Activated effector memory CD4-positive, alpha-beta T cell treated with anti-CD3 and anti-CD28 coated beads, Interleukin-2, amount 50 U/mL, for 16 hours (primary cell): ENCODE measurements at places on chromosomes 5 and 9.
A peak's percentile ranks its signal among the peaks of the same experiment; 100 is the strongest.

- DNase-seq = no peak
These were observed 506.9 kb downstream of the TLE1 start for GRCh38 chr9:81182431-81182830.

DNA sequence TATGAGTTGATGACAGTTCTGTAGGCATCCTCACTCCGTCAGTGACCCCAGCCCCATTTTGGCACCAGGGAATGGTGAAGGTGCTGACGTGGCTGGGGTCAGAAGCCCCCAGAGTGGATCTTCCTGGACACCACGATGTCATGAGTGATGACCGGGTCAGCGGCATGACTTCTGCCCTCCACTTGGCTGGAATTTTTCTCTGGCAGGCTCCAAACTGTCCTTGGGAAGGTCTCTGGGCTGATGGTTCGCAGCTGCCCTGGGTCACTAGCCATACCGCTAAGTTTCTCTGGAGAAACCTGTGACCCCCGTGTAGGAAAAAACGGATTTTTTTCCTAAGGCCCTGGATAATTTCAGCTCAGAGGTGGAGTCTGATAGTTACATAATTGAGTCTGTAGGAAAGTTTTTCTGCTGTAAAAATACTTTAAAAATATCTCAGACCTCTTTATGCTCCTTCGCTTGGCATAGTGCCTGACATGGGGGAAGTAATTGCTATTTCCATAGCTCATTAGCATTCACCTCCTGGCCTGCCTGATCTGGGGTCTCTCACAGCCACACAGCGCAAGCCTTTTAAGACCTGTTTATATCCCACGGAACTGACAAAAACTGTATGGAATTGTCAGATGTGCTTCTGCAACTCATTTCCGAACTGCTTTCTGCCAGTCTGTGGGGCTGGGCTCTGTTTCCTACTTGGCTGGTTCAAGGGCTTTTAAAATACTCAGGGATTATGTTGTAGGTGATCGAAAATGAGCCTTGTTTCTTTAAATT, 69.2 kb downstream of the ANGPTL2 start:
- no peak for DNase-seq

DNA sequence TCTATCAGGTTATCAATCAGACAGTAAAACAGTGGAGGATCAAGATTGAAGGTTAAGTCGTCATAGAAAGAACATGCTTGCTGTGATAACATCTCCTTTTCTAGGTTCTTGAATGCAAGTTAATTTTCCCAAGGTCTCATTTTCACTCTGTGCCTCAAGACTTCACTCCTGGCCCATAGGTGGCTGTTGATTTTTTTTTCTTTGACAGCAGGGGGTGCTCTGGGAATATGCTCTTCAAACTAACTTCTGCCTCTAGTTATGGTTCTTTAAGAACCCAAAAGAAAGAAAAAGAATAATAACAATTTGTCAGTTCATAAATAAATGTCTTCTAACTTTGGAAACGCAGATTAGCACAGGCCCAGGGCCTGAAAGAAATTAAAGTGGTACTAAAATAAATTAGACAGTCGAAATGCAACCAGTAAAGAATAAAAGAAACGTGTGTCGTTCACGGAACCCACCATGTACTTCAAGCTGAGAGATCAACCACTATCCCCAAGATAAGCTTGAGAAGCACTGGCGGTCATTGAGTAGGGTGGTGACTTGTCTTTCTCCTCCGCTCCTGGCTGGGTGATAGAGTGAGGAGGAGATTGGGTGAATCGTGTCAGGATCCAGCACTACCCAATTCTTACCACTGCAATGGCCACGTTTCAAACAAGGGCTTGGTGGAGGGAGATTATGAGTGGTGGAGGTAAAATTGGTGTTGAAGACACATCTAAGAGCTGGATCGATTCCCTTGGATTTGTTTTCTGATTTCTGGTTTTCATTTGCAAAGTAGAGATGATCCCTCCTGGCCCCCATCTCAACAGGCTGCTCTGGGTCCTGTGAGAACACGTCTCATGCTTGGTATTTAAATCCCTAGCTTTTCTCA, 93.4 kb upstream of the IRX4 start:
- DNase-seq = no peak

- DNase-seq = no peak
These were observed 425 bp upstream of the NFX1 start for GRCh38 chr9:33289936-33290246.

DNA sequence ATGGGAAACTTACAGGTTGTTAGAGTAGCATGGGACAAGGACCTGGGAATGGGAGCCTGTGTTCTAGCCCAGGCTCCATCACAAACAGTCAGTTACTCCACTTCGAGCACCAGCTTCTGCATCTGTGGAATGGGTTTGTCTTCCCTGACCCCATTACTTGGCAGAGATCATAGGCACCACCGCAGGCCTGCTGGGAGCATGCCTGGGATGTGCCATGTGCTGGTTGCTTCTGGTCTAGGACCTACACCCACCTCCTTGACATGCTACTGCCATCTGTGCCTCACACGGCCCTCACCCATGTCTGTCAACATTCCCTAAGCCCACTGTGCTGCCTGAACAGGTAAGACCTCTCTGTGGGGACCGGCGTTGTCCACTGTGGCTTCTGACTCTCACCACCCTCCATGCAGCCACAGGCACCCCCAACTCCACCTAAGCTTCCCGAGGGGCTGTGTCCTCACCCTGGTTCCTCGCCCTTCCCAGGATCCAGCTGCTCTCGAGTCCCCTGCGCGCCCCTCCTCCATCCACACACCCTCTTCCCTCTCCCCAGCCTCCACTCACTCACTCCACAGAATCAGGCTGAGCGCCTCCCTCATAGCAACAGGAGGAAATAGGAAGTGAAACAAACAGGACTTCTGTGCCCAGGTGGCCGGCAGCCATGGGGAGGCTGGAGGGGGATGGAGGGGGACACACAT, 85.9 kb upstream of the FAM120A start:
- no peak for DNase-seq

- peak; percentile 66 for DNase-seq
These were observed 795 bp downstream of the CNOT8 start for GRCh38 chr5:154858972-154859871.

GRCh38 chr9:13832446-13832845, 481.5 kb downstream of the NFIB start:
- DNase-seq = no peak

- no peak for DNase-seq
These were observed 19.8 kb downstream of the TNFSF15 start for GRCh38 chr9:114785866-114786650.

DNA sequence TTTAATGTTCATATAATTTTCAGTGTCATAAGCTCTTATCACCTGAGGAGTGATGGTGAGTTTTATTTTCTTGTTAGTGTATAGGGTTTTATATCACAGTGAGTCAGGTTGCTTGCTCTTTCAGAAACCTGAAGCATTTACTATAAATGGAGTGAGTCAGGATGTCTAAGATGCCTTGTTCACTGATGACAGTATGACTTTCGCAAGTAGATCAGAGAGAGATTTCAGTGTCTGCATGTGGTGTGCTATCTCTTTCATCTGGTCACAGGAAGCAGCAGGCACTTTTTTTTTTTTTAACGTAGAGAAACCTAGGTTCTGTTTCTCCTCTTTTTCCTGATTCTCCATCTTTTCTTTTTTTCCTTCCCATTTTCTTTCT, 237.1 kb downstream of the DMRTA1 start:
- no peak for DNase-seq

DNA sequence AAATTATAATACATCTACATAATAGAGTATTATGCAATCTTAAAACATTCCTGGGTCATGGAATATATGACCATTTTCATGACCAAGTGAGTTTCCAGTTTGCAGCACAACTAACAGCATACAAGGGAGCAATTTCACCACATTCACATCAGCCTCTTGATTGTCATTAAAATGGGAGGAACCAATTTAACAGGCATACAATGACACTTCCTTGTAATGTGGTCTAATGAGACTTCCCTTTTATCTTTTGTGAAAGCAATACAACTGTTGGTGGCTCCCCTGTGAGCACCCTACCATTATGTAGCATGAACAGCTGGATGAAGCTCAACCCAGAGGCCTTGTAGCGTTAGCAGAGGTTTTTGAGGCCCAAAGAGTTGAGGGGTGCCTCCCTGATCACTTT, 13.6 kb upstream of the TMOD1 start:
- DNase-seq = no peak

GRCh38 chr9:134204991-134205578, 40.7 kb upstream of the RNU6ATAC start:
- no peak for DNase-seq

DNA sequence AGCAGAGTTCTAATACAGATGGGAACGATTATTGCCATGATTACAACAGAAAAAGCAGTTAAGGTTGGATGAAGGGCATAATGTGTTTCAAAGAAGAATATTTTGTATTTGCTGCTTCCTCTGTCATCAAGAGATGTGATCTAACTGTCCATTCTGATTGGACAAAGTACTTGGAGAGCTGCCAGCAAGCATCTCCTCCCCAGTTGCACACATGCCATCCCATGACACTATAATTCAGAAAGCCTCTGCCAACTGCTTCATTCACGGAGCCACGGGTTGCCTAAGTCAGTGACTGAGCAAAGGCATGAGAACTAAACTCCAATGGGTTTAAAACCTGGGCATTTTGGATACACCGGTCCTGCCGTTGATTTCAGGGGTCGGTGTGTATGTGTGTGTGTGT, 253.8 kb downstream of the CRB2 start:
- DNase-seq = no peak

- no peak for DNase-seq
These were observed 77.7 kb upstream of the PHYKPL start for GRCh38 chr5:178310130-178310865.

DNA sequence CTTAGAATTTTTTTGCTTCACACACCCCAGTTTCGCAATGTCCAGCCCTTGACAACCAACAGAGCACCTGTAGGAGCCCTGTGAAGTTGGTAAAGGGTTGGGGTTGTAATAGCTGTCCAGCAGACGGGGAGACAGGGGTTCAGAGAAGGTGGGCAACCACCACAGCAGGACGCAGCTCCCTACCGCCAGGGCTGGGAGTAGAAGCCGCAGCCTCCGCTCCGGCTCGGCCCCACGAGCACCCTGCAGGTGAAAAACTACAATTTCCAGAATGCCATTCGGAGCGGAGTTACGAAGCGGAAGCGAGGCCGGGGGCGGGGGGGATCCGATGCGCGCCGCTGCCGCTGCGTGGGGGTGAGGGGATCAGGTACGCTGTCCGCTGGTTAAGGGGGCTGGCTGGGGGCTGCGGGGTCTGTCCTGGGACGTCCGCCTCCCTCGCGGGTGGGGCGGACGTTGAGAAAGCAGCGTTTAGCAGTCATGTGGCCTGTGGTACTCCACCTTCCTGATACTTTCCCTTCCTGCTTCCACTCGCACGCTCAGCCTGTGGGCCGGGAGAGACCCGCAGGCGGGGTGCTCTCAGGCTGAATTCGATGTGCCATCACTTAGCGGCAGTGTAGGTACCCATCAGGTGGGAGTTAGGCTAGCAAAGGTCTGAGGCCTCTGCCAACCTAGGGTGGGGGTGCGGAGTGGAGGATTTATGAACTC, at the start of gene TRMT10B:
Gene TRMT10B, plus strand, starts transcription at position 317 of the 702 bp plus-strand sequence. CDS start 8,127 bp downstream, outside the sequence.
- DNase-seq = peak; percentile 88

- no peak for DNase-seq
These were observed 102.1 kb upstream of the RANBP3L start for GRCh38 chr5:36403632-36404311.

DNA sequence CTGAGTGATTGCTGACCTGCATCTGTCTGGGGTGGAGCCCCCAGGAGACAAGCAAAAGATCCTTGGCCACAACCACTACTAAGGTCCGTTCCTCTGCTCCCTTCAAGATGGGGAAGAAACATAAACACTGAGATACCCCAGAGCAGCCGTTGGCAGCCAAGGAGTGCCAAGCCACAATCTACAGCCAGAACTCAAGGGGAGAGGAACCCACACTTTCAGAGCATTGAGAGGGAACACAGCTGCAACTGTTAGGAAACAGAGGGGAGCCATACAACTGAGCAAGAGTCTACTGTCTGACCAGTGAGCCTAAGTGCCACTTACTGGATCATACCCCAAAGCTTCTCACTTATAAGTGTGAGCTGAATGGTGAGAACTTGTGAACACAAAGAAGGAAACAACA, 44.6 kb upstream of the ADRB2 start:
- DNase-seq = no peak

- no peak for DNase-seq
These were observed 1937.9 kb upstream of the WWC1 start for GRCh38 chr5:166353580-166353979.

- DNase-seq = peak; percentile 50
These were observed 22.2 kb upstream of the RNU6ATAC start for GRCh38 chr9:134186471-134187109.

DNA sequence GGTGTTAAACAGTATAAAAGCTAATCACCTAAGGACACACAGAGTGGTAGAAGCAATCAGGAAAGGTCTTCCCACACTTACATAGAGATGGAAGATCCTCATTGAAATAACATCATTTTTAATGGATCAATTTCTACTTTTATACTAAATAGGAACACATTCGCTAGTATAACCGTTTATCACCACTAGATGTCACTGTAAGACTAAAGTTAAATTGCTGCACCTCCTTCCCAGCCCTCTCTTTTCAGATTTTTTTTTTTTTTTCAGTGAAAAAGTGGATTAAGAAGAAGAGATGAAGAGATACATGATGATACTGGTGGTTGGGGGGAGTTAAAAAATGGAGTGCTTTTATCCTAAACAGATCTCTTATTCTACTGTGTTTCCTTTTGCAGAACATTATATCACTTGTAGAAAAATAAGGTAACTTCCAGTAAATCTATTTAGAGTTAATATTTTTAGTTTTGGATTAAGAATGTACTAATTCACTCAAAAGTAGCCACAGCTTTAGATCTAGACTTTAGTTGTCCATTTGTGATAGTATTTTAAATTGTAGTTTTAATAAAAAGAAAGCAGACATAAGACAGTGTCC, 116.9 kb upstream of the ARRDC3 start:
- DNase-seq = no peak

DNA sequence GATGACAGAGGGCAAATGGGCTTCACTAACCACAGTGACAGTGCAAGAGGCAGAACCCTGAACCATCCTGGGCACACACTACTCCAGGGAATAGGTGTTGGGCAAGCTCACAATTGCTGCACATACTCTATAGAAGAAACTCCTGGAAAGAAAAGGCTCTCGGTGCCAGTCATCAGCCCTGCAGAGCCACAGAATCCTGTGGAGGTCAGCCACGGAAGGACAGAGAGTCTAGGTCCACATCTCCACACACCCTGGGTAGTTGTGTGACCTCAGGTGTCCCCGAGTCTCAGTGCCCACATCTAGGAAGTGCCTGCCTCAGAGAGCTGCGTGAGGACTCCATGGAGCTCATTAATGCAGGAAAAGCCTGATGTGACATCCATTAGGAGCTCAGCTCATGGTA, 16.0 kb upstream of the ANGPTL2 start:
- peak; percentile 27 for DNase-seq

- DNase-seq = no peak
These were observed 203.2 kb downstream of the IZUMO3 start for GRCh38 chr9:24342457-24342856.

GRCh38 chr5:1594357-1595106, 70.8 kb upstream of the LPCAT1 start:
- peak; percentile 77 for DNase-seq
